Retina (tissue), 1 donor: ENCODE measurements at places on chromosomes 5 and 9.
A peak's percentile ranks its signal among the peaks of the same experiment; 100 is the strongest.

GRCh38 chr5:76547242-76547890, 75.8 kb downstream of the F2RL2 start:
- no peak for DNase-seq

DNA sequence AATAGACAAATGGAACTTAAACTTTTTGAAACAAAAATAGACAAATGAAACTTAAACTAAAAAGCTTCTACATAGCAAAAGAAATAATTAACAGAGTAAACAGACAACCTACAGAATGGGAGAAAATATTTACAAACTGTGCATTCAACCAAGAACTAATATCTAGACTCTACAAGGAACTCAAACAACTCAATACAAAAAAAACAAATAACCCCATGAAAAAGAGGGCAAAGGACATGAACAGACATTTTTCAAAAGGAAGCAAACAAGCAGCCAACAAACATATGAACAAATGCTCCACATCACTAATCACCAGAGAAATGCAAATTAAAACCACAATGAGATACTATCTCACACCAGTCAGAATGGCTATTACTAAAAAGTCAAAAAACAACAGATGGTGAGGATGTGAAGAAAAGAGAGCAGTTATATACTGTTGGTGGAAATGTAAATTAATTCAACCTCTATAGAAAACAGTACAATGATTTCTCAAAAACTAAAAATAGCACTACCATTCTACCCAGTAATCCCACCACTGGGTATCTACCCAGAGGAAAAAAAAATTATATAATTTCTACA, 170.8 kb upstream of the RGMB start:
- no peak for DNase-seq

- no peak for DNase-seq
Observed at GRCh38 chr5:174991847-174992246, 267.5 kb downstream of the MSX2 start.

DNA sequence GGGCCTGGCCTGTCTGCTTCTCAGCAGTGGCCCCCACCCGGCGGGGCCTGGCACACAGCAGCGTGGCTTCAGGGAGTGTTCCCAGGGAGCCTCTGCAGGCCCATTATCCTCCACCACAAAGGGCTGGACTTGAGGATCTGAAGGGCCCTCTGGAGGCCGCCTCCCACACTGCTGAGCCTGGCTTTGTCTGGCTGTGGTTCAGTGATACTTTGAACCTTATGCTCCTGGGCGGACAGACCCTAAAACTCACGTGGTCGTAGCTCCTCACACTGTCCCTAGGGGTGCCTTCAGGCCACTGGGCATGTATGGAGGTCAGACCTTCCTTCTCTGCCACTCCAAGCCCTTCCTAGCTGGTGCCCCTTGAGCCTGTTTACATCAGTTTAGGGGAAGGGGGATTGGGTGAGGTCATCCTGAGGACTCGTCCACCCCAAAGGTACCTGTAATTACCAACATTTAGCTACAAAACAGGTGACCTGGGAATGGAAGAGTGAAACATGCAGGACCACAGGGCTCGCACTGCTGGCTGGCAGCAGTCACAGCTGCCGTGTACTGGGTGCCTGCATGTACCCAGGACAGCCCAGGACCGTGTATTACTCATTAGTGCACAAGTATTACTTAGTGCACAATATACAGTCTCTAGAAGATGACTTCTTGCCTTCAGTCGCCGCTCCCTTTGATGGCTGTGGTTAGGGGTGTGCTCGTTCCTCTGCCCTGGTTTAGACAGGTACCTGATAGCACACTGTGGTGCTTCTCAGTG, 8.5 kb downstream of the GRHPR start:
- DNase-seq, result peak; percentile 57

DNA sequence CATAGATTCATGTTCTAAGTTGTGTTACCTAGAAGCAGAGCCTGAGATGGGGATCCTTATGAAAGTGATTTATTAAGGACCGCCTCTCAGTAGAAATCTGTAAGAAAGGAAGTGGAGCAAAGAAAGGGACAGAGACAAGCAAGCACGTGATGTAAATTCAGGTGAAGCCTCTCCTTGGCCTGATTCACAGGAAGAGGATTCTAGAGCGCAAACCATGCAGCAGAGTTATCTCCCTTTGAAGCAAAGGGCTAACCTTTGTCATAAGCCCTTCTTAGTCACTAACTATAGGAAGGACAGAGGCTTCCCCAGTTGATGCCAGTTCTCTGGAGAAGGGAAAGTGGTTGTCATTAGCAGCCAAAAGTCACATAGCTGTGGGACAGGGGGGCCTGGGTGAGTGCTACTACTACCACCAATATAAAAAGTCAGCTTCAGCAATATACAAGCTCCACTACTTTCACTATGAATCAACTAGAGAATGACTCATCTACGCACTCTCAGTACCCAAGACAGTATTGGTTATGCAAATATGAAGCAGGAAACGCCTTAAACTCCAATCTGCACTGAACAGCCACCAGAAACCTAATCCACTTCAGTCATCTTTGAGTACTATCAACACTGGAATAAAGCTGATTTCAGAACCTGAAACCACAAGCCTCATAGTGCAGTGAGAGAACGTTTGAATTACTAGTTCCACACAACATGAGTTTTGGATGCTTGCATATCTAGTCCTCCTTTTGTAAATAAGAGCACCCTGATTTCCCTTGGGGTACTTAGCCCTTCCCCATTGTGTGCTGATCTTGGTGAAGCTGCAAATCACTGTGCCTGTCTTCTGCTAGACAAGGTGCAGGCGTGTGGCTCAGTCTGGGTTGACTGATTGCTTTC, 162.7 kb downstream of the ZNF608 start:
- peak; percentile 50 for DNase-seq

GRCh38 chr5:67770431-67771025, 445.0 kb upstream of the PIK3R1 start:
- no peak for DNase-seq

- DNase-seq, result no peak
Observed at GRCh38 chr5:40258222-40258621, 421.5 kb upstream of the PTGER4 start.

DNA sequence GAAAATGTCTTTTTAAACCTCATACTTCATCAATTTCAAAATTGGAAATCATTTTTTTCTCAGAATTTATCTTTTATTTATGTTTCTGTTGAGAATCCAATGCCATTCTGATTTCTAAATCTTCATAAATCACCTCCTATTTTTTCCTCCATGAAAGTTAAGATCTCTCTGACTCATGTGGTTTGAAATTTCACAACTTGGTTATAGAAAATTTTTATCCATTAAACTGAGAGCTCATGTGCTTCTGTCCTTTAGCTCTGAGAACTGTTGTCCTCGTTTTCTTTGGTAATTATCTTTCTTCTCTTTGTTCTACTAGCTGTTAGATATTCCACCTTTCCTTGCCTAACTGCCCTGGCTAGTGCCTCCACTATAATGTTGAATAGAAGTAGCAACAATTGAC, 1.5 kb upstream of the RNF180 start:
- DNase-seq, result no peak

DNA sequence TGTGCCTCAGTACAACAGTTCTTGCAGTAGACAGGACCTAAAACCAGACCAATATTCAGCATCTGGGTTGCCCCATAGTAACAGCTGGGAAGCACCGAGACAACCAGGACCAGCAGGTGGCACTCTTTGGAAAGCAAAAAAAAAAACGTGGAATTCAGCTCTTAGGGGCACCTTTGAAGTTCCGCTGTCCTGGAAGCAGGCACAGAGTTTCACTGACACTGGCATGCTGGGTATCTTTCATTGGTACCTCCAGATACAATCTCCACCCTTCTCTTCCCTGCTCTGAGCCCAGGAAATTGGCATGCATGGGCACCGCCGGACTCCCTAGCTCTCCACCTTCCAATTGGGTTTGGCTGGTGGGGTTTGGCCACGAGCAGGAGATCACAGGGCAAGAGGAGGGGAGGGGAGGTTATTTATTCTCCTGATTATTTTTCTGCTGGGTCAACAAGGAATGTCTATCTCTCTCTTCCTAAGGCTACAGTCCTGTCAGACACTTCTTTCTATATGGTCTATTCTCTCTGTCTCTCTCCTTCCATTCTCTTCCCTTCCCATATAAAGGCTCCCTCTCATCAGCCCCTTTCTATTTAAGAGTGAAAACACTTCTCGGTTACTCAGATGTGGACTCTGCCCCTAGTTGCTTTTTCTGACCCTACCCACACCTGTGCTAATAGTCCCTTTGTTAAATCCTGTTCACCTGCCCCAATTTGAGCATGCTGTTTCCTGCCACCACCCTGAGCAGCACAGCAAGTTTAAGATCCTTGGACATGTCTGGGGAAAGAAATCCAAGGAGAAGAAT, 1.9 kb upstream of the IDNK start:
- peak; percentile 81 for DNase-seq

GRCh38 chr5:37889612-37890317, 49.9 kb upstream of the GDNF start:
- no peak for DNase-seq

DNA sequence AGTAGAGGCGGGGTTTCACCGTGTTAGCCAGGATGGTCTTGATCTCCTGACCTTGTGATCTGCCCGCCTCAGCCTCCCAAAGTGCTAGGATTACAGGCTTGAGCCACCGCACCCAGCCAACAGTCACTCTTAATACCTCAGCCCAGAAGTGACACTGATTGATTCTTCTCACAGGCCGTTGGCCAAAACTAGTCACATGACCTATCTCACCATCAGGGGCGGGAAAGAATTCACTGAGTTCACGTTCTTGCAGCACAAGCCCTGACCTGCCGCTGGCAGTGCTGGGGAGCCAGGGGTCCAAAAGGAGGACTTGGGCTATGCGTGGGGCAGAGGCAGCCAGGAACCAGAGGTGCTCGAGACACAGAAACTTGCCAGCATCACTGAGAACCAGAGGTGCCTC, 55.0 kb upstream of the CPLX2 start:
- peak; percentile 31 for DNase-seq

DNA sequence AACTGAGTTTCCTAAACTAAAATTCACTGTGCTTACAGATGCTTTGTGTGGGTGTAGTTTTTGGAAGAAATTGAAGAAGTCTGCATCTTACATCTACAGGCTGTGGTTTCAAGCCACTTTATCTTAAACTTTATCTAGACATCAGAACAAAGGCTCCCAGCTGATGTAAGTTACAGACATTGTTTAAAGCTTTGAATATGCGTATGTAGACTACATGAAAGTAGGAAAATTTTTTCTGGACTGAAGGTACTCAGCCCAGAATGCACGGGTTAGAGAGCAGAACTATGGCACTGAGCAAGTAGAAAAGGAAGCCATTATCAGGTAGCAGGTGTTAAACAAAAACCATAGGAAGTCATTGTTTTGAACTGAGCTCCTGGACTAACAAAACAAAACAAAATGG, 185.4 kb downstream of the TTC39B start:
- DNase-seq, result no peak

- DNase-seq, result no peak
Observed at GRCh38 chr5:21236104-21236503, 1248.1 kb upstream of the CDH18 start.

DNA sequence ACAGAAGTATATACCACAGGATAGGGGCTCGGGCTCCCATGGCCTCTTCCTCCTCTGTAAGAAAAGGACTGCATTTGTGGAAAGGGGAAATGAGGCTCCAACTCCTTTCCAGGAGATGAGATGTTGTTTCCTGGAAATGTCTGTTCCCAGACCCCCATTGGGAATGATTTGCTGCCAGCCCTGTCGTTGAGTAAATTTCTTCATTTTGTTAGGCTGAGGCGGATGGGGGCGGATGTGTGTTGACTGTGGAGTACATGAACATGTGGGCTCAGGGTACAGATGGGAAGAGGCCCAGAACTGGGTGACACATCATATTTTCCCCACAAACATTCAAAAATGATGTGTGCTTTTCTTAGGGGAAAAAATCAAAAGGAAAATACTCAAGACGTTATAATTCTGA, 28.8 kb upstream of the TNFAIP8 start:
- no peak for DNase-seq

DNA sequence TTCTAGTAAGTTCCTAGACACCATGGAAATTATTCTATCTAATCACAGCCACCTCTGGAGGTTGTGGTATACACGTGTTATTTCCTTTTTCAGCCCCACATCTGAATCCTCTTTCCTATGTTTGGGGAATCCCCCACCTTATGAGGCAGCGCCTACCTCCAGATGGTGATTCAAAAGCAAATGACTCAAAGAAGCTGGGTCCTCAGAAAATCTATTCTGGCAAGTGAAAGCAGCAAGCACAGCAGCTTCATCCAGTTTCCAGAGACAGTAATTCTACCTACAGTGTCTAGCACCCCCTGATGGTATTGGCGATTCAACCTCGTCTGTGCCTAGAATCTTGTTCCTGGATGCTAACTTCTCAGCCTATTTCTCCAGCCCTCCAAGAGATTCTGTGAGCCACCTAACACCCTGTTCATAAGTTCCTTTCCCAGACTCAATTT, 43.0 kb downstream of the STRBP start:
- no peak for DNase-seq

DNA sequence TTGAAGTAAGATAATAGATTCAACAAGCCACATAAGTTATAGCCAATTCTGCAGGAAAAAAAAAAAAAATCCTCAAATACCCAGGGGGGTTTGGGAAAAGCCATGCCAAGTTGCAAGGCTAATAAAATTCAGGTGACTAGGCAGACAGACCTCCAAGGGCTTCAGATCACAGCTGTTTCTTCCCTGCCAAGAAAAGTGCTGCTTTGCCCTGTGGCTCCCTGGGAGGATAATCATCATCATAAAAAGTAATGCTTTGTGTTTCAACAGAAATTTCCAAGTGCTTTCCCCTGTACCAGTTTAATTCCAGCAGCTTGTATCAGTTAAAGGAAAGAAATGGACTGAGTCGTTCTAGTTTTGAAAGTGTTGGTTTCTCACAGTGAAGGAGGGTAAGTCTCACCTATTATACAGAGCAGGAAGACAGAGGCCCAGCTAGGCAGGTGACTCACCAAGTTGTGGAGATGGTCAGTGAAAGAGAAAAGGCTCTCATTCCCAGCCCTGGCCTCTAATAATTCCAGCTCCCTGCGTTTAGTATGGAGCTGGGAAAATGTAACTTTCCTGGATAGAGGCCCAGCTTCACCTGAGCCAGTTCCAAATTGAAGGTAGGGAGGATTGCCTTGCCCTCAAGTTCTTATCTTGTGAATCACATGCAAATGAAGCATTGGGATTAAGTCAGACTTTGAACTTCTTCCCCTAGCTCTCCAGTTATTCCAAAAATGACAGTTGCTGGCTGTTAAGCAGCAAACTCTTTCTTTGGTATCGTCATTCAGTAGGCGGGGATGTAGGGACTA, 263.4 kb downstream of the GRIA1 start:
- DNase-seq, result no peak

GRCh38 chr5:1004461-1005248, 3.9 kb upstream of the NKD2 start:
- peak; percentile 88 for DNase-seq

GRCh38 chr5:91491229-91491628, 108.1 kb upstream of the ARRDC3 start:
- DNase-seq, result no peak

DNA sequence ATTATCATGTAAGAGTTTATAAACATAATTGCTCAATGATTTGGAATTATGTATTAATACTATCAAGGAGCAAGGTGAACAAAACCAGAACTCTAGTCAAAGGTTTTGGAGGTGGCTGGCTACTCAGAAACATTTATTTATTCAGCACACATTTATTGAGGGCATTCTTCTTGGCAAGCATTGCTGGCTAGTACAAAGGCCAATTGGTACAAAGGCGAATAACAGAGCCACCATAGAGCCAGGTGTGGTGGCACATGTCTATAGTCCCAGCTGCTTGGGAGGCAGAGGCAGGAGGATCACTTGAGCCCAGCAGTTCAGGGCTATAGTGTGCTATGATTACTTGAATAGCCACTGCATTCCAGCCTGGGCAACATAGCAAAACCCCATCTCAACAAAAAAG, 242.1 kb downstream of the CWC27 start:
- DNase-seq, result no peak

GRCh38 chr9:86795823-86796553, 151.3 kb downstream of the GAS1 start:
- no peak for DNase-seq
